Upper lobe of right lung (tissue), 1 donor: ENCODE measurements at places on chromosomes 16 and 17. TPM values are rescaled to one million over a fixed set of nuclear protein-coding genes. Genes with fewer than 3 reads are reported as not detected.

DNA sequence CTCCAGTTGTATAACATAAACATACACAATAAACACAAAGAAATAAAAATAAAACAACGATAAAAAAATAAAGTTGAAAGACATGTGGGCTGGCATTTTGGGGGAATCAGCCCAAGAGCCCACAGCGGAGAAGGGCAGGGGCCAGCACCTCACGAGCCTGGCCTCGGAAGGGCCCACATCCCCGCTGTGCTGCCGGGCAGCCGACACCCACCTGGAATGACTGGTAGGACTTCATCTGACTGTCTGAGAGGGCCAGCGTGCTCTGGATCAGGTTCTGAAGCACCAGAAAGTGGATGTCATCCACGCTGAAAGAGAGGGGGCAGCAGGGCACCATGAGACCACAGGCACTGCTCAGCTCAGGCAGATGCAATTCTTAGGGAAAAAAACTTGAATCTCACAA lies 73.5 kb downstream of the GTF3C1 start:
- no peak for DNase-seq

- DNase-seq: no peak
Observed at GRCh38 chr16:72299684-72300243, 127.8 kb upstream of the PMFBP1 start.

- no peak for DNase-seq
Observed at GRCh38 chr16:70496513-70496912, 26.8 kb downstream of the COG4 start.

DNA sequence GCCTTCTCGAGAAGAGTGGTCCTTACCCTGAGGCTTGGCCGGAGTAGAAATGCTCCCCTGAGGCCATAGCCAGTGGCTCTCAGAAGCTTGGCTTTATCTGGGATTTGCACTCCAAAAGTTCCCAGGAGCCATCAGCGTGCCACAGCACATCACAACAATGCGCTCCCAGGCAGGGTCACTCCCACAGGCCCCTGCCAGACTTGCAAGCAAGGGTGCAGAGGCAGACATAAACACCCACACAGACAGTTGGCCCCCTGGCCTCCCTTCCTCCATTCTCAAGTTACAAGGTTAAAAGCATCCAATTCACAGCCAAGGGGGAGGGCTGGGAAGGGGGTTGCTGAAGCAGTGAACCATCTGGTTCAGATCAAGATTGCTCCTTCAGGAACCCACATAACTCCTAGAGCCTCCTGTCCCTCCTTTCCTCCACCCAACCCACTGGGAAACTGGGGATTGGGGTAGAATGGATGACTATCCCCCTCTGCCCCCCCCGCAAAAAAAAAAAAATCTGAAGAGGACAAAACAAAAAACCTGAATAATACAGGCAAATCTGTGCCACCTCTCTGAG lies 1.8 kb downstream of the ST3GAL2 start:
- no peak for DNase-seq

DNA sequence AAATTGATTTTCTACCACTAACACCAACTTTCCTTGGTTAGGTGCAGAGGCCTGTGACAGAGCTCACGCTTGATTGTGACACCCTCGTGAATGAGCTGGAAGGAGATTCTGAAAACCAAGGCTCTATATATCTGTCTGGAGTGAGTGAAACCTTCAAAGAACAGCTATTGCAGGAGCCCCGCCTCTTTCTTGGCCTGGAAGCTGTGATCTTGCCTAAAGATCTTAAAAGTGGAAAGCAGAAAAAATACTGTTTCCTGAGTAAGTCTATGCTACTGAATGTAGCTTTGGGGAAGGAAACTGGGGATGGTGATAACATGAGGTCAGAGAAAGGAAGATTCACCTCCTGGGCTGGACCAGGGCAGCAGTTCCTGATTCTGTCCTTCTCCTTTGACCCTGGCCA lies 38.3 kb downstream of the REXO5 start:
- no peak for DNase-seq

DNA sequence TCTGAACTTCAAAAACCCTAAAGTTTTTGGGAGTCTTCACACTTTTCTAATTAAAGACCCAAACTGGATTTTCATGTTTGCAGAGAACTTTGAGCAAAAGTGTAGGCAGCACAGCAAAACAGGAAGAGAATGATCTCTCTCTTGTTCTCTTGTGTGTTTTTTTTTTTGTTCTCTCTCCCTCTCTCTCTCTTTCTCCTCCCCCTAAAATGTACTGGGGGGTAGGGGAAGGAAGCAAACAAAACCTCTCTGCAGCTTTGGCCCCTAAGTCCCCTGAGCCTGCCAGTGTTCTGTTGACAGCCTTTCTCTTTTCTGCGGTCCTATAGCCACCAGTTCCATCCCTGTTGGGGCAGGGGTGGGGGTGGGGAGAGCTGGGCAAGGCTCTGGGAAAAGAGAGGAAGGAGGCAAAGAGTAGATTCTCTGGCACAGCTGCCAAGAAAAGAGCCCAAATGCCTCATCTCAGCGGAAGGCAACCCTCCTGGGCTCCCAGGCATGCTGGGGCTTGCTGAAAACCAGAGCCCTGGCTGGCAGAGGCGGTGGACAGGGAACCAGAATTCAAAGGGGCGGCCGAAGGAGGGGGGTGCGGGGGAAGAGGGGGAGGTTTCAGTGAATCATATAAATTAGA lies 295.3 kb downstream of the SOX9 start:
- no peak for DNase-seq

GRCh38 chr16:65409510-65409909 lies 287.6 kb upstream of the CDH11 start:
- no peak for DNase-seq

DNA sequence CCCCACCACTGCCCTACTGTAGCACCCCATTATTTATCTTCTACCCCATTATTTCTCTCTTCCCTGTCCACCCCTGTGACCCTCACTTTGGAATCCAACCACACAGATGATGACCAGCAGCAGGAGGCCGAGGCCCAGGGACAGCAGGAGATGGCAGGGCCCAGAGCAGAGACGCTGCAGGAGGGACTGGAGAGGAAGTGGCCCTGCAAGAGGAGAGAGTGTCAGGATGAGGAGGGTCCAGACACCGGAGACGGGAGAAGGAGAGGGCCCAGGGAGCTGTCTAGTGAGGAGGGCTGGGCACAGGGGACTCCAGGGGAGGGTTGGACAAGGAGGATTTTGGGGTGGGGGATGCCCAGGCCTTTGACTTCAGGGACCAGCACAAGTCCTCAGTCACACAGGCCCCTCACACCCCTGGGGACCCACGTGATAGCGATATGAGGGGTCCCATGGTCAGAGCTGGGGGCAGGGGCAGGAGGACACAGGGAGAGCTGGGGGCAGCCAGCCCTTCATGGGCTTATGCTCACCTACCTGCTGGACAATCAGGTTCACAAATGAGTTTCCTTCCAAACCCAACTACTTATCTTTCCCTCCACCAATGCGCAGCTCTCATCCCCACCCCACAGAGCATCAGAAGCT lies 2.0 kb downstream of the CLEC10A start:
- no peak for DNase-seq

GRCh38 chr17:72810991-72811508 lies 281.4 kb downstream of the SLC39A11 start:
- DNase-seq: no peak

GRCh38 chr16:57822856-57823255 lies 20.6 kb upstream of the KIFC3 start:
- no peak for DNase-seq

- DNase-seq: no peak
Observed at GRCh38 chr16:88924834-88925539, 52.0 kb downstream of the CBFA2T3 start.

DNA sequence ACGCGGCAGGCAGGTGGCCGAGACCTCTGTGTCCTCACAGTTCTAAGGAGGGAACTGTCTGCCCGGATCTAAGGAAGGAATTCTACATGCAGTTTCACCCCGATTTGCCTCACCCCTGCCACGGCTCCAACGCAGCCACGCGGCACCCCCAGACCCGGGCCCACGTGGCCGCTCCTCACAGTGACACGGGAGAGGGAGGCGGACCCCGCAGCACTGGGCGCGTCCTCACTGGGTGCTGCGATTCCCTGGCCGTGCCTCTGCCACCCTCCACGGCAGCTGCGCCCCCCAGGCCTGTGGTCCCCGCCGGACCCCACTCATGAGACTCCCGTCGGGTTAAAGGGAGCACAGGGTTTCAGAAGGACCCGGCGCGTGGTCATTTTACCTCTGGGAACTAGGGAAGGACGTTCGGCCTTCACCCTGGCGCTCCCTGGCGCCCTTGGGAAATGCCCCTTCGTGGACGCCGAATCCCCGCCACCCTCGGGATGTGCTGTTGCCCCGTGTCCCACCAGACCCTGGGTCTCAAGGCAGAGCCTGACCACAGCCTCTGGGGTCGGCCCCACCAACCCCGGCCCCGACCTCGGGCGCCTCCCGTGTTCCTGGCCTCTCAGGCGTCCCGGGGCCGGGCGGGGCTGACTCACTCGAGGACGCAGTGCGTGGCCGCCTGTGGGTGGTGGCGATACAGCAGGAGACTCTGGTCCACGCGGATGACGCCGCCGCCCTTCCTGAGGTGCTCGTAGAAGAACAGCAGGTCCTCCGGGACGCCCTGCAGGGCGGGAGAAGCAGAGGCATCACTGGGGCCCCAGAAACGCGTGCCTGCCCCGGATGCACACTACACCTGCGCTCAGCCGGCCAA lies 118.8 kb upstream of the METRNL start:
- DNase-seq: peak; percentile 63

- no peak for DNase-seq
Observed at GRCh38 chr17:6969323-6969726, 26.5 kb upstream of the ALOX12 start.

PLCD3 gene
- total RNA-seq: 37.0 TPM

PRKCA gene
- total RNA-seq: 43.4 TPM

IRX3 gene
- 89.2 TPM for total RNA-seq

ACE gene
- total RNA-seq: 64.1 TPM

GPR139 gene
- total RNA-seq: not detected

HELZ gene
- 72.5 TPM for total RNA-seq

DRG2 gene
- 35.1 TPM for total RNA-seq

CA4 gene
- total RNA-seq: 73.1 TPM

GRAP gene
- total RNA-seq: 10.6 TPM

ERN2 gene
- 0.29 TPM for total RNA-seq

PALB2 gene
- total RNA-seq: 11.7 TPM

SECTM1 gene
- total RNA-seq: 26.4 TPM

ARL17A gene
- 28.0 TPM for total RNA-seq

AIPL1 gene
- not detected for total RNA-seq

CRYBA1 gene
- total RNA-seq: not detected
